T-helper 1 cell (primary cell): ENCODE measurements at places on chromosomes 13 and 19.
A peak's percentile ranks its signal among the peaks of the same experiment; 100 is the strongest.

GRCh38 chr19:31054430-31054829 lies 294.8 kb downstream of the TSHZ3 start:
- peak; percentile 18 for DNase-seq

DNA sequence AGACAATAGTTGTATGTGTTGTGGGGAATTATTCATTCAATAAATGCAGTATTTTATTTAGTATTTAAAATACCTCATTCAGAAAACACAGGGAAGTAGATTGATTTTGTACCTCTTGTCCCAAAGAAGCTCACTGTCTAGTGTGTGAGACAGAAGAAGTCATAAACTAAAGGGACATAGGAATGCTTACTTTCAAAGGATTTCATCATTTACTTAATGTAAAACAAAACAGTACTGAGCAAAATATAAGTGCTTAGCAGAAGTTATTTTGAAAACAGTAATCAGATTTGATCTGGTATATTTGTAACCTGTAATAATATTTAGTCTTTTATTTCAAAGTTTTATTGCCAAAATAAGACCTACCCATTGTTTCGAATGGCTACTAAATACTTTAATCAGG lies 117.9 kb downstream of the TDRD3 start:
- no peak for DNase-seq

GRCh38 chr13:31320946-31321345 lies 121.2 kb downstream of the B3GLCT start:
- DNase-seq = no peak

DNA sequence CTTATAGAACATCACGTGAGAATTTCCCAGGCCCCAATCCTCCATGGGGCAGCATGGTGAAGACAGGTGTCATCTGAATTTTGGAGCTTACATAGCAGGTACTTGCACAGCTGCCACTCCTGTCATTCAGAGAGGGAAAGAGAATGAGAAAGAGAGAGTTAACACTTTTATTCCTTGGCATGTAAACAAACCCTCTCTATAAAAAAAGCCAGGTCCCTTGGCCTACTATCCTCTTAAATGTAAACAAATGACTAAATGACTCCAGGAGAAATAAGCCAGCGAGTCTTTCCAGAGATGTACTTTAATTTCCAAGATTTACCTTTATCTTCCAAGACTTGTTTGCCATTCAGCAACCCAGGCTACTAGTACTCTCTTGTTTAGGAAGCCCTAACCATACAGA lies 195.3 kb upstream of the HTR2A start:
- no peak for DNase-seq

- DNase-seq = no peak
These were observed 42.3 kb downstream of the USPL1 start for GRCh38 chr13:30659980-30660379.
